Activated CD8-positive, alpha-beta memory T cell treated with anti-CD3 and anti-CD28 coated beads for 4 hours (primary cell): ENCODE measurements at places on chromosomes 3 and 15.

GRCh38 chr3:84586427-84586826 is 372.4 kb upstream of the CADM2 start:
- DNase-seq: no peak

DNA sequence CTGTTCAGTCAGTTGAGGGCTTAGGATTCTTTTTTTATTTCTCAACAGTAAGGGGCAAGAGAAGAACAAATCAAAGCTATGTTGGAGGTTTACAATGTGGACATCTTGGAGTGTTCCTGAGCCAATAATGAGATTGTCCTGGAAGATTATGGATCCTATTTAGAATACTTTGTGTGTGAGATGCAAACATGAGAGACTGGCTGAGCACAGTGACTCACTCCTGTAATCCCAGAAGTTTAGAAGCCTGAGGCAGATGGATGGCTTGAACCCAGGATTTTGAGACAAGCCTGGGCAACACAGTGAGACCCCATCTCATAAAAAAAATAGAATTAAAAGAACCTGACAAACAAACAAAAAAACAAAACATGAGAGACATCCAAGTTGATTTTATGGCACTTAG is 351.6 kb downstream of the GAP43 start:
- no peak for DNase-seq

GRCh38 chr3:5197022-5197421 is 9.5 kb downstream of the EDEM1 start:
- no peak for DNase-seq

GRCh38 chr3:153028381-153028780 is 133.6 kb upstream of the RAP2B start:
- no peak for DNase-seq

GRCh38 chr3:37689645-37690356 is 171.9 kb upstream of the CTDSPL start:
- DNase-seq: no peak

- DNase-seq: no peak
Observed at GRCh38 chr15:37981775-37982174, 47.3 kb downstream of the TMCO5A start.

DNA sequence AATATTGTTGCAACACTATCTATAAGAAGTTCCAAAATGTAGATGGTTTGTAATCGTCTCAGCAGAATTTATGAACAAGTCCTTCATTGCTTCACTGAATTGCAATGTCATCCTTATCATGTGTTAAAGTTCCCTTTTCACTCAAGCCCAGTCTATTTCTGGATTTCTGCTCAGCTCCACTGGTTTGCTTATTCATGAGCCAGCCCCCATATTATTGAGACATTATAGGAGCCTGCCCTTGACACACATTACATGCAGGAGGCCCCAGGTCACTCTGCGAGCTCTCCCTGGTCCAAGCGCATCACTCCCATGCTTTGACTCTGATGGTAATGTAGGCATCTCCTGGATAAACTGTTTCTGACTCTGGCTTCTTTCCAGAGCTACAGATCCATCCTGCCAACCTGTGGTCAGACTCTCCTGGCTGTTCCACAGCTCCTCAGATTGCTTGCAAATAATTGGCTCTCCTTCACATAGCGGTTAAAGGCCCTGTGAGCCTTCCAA is 56.9 kb downstream of the ABTB1 start:
- no peak for DNase-seq

DNA sequence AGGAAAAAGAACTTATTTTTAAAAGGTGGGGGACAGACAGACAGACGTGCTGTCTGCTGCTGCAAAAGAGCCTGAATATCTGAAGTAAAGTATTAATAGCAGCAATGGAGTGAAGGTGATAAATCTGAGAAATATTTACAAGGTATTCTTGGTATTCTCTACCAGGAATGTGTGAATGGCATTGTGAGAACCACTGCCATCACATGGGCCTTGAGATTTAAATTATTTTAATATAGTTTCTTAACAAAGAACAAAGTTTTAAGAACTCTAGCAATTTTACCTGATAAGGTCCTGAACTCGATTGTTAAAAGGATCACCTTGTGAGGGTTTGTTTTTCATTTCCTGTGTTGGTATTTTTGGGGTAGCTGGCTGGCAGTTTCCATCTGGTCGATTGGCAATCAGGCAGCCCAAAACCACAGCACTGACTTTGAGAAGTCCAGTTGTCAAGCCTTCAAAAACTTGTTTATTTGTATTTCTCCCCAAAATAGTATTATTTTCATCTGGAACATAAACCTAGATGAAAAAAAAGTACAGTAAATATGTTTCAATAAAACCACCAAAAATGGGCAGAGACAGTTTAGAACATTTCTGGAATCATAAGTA is 97.3 kb downstream of the ISL2 start:
- no peak for DNase-seq

- no peak for DNase-seq
Observed at GRCh38 chr3:12797892-12798558, 1.5 kb downstream of the CAND2 start.

DNA sequence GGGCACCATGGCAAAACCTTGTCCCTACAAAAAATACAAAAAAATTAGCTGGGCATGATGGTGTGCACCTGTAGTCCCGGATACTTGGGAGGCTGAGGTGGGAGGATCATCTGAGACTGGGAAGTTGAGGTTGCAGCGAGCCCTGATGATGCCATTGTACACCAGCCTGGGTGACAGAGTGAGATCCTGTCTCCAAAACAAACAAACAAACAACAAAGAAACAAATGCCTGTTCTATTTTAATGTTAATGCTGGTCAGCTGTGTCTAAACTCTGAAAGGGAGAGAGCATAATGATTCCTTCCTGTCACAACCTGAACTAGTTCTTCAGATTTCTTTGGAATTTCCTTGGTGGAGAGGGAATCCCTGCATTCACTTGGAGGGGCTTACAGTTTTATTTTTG is 413.0 kb upstream of the TBL1XR1 start:
- no peak for DNase-seq

DNA sequence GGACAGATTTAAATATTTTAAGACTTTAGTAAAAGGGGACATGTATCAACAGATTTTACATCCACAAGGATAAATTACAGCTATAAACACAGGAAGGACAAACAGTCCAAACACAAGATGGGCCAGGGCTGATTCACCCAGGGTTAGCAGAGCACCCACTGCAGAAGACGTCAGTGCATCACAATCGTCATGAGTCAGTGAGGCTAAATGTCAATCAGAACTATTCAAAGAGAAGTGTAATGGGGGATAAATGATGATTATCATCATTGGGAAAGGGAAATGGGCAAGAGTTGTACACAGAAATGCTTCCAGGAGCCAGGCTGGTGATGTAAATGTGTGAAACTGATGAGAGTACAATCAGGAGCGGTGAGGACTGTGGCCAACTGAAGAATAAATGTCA is 226.8 kb downstream of the PLCL2 start:
- no peak for DNase-seq

DNA sequence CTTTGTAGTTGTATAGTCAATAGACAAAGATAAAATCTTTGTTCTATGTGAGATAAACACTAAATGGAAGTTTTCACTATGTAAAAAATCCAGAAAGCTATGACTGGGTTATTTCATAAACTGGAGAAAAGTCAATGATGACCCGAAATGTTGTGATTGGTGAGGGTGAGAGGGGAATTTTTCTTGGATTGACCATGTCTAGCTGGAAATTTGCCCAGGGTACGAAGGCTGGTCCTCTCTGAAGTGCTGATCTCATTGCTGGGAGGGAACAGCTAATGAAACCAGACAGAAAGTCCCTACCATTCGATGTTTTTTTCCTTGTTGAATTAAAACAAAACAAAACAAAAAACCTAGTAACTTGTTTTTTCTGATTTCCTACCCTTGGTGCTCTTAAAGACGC is 14.3 kb downstream of the TPRG1 start:
- DNase-seq: no peak

- DNase-seq: no peak
Observed at GRCh38 chr3:53519065-53519709, 24.8 kb downstream of the CACNA1D start.

DNA sequence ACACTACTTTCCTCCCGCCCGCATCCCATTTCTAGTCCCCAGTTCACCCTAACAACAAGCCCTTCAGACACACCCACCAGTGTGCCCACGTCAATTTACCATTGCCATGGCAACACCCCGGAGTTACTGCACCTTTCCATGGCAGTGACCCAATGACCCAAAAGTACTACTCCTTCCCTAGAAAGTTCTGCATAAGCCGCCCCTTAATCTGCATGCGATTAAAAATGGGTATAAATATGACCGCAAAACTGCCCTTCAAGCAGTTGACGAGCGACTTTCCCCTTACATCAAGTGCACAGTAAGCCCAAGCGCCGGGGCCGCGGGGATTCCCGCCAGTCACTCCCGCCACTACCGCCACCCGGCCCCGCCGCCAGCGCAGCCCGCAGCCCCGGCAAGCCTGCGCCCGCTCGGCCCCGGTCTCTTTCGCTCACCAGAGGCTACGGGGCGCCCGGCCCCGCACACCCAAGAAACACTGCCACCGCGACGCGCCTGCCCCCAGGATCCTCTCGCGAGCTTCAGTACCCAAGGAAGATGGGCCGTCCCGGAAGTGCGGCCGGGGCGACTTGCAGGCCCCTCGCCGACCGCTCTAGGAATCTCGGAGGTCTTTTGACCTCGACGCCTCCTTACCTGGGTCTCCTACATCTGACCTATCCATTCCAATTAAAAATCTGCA is 27.2 kb upstream of the ZNF502 start:
- peak; percentile 26 for DNase-seq

- no peak for DNase-seq
Observed at GRCh38 chr15:37090543-37091175, 9.7 kb downstream of the MEIS2 start.

- no peak for DNase-seq
Observed at GRCh38 chr3:10442151-10442795, 63.1 kb downstream of the ATP2B2 start.
